ENCODE measurements at places on chromosomes 12 and 14. TPM values are rescaled to one million over a fixed set of nuclear protein-coding genes. Genes with fewer than 3 reads are reported as not detected.

The GMFB gene
- total RNA-seq: 34.1 TPM

The ZNF705A gene
- not detected for total RNA-seq

The SYT1 gene
- total RNA-seq: not detected

- no peak overlapping the region for H3K27ac ChIP-seq
- no peak overlapping the region for H3K4me3 ChIP-seq
- peaks cover 26% of the 10 kb centered on the region for H3K36me3 ChIP-seq
- no peak for DNase-seq
- no peaks in the 10 kb centered on the region for H3K27me3 ChIP-seq
- H3K4me1 ChIP-seq: peaks cover 3% of the 10 kb centered on the region
These were observed 51.0 kb downstream of the SCFD1 start for GRCh38 chr14:30673071-30673470.

DNA sequence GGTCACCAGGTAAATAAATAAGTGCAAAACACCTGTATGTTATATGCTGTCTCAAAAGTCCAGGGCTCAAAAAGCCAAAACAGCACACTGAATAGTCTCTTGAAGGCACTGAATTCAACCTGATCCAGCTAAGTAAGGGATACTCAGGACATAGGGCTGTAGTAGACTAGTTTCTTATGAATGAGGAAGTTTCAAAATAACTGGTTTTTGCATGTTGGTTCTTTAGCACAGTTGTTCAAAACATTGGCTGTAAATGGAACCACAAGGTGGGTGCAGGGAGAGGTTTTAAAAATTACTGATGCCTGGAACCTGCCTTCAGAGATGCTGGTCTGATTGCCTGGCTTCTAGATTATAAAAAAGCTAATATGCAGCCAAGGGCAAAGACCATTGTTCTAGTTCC is 34.1 kb downstream of the NDUFA12 start:
- H3K4me3 ChIP-seq: no peak overlapping the region
- no peaks in the 10 kb centered on the region for H3K27me3 ChIP-seq
- no peak overlapping the region for H3K27ac ChIP-seq
- no peak for DNase-seq
- no peaks in the 10 kb centered on the region for H3K4me1 ChIP-seq

DNA sequence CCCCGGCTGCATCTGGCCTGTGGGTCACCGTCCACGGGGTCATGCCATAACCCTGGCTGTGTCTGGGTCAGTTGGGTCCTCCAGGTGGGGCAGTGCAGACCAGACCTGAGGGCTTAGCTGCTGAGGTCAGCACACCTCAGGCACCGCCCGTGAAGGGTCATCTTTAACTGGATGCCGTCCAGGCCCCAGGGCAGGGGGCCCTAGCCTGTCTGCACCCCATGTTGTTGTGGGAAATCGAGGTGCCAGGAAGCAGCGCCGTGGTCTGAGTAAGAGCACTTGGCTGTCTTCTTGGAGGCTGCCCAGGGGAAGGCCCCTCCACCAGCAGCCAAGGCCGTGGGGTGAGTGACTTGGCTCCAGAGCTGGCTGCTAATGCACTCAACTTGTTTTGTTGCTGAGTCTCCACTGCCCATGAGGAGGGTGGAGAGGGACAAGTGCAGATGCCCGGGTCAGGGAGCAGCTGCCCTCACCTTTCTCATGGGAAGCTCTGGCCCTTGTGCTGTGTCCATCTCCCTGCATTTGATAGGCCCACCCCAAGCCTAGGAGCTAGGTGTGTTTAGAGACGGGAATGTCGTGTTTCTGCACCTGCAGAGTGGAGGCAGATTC is 317.2 kb downstream of the TMEM121 start:
- no peak overlapping the region for H3K27ac ChIP-seq
- H3K4me1 ChIP-seq: no peaks in the 10 kb centered on the region
- H3K4me3 ChIP-seq: no peak overlapping the region
- no peaks in the 10 kb centered on the region for H3K27me3 ChIP-seq
- H3K36me3 ChIP-seq: no peaks in the 10 kb centered on the region

DNA sequence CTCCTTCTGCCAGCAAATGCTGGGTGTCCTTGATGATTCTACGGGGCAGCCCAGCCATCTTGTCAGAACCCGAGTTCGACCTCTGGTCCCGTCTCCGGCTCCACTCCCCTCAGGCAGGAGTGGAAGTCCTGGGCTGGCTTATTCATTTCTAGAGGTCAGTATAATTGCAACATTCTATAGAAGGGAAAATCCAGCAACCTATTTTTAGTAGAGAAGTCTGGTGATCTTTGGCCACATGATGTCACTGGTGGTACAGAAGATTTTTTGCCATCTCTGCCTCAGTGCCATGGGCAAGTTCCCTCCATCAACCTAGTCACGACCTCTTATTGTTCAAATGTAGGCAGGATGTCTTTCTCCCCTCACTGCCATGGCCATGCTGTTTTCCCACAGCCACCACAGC is 22.4 kb downstream of the OR10G2 start:
- H3K36me3 ChIP-seq: no peaks in the 10 kb centered on the region
- H3K4me1 ChIP-seq: no peaks in the 10 kb centered on the region
- no peak overlapping the region for H3K27ac ChIP-seq
- H3K4me3 ChIP-seq: no peak overlapping the region
- H3K27me3 ChIP-seq: peaks cover 19% of the 10 kb centered on the region
- DNase-seq: no peak

- H3K27ac ChIP-seq: peak overlapping the region; percentile 100
- no peaks in the 10 kb centered on the region for H3K27me3 ChIP-seq
These were observed 1.6 kb downstream of the ZFC3H1 start for GRCh38 chr12:71661977-71662530.

- peaks cover 88% of the 10 kb centered on the region for H3K36me3 ChIP-seq
- no peak for DNase-seq
- no peak overlapping the region for H3K4me3 ChIP-seq
- no peaks in the 10 kb centered on the region for H3K27me3 ChIP-seq
- peaks cover 71% of the 10 kb centered on the region for H3K4me1 ChIP-seq
These were observed 89.7 kb downstream of the LGMN start for GRCh38 chr14:92658684-92659083.

- no peak overlapping the region for H3K4me3 ChIP-seq
- H3K36me3 ChIP-seq: no peaks in the 10 kb centered on the region
- H3K27me3 ChIP-seq: peaks cover 16% of the 10 kb centered on the region
- H3K4me1 ChIP-seq: no peaks in the 10 kb centered on the region
These were observed 172.9 kb downstream of the CACNA1C start for GRCh38 chr12:2225696-2226095.

- DNase-seq: no peak
- no peaks in the 10 kb centered on the region for H3K36me3 ChIP-seq
- no peak overlapping the region for H3K27ac ChIP-seq
- no peaks in the 10 kb centered on the region for H3K27me3 ChIP-seq
- H3K4me1 ChIP-seq: peaks cover under 1% of the 10 kb centered on the region
These were observed 4.2 kb upstream of the NGDN start for GRCh38 chr14:23465261-23465660.

DNA sequence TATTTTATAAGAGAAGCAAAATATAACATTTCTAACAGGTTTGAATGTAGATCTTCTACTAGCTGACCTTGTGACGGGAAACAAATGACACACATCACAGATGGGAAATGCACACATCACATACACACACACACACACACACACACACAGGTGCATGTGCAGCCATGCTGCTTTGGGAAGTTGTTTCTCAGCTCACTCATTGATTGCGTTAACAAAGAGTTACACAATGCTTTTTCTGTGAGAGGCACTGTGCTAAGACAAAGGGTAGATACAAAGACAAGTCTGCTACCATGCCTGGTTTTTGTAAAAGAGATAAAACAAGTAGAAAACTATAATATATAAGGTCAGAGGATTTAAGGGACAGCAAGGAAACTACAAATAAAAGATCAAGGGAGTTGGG is 1.3 kb upstream of the NR1H4 start:
- H3K4me3 ChIP-seq: no peak overlapping the region
- no peaks in the 10 kb centered on the region for H3K36me3 ChIP-seq
- no peak for DNase-seq

- H3K4me3 ChIP-seq: no peak overlapping the region
- no peak for DNase-seq
- no peaks in the 10 kb centered on the region for H3K36me3 ChIP-seq
- H3K27ac ChIP-seq: no peak overlapping the region
- peaks cover 17% of the 10 kb centered on the region for H3K27me3 ChIP-seq
These were observed 5.7 kb downstream of the AHNAK2 start for GRCh38 chr14:104972301-104973134.

GRCh38 chr14:90290337-90291011 is 34.1 kb downstream of the PSMC1 start:
- no peak overlapping the region for H3K4me3 ChIP-seq
- DNase-seq: no peak
- H3K27ac ChIP-seq: no peak overlapping the region
- peaks cover 30% of the 10 kb centered on the region for H3K36me3 ChIP-seq
- no peaks in the 10 kb centered on the region for H3K27me3 ChIP-seq

GRCh38 chr12:112319395-112319794 is 62.8 kb downstream of the HECTD4 start:
- H3K4me1 ChIP-seq: peaks cover 5% of the 10 kb centered on the region
- no peak overlapping the region for H3K4me3 ChIP-seq
- no peak overlapping the region for H3K27ac ChIP-seq
